Fibroblast of the aortic adventitia (primary cell): ENCODE measurements at places on chromosomes 2 and 18. TPM values are rescaled to one million over a fixed set of nuclear protein-coding genes. Genes with fewer than 3 reads are reported as not detected.
A peak's percentile ranks its signal among the peaks of the same experiment; 100 is the strongest.

DNA sequence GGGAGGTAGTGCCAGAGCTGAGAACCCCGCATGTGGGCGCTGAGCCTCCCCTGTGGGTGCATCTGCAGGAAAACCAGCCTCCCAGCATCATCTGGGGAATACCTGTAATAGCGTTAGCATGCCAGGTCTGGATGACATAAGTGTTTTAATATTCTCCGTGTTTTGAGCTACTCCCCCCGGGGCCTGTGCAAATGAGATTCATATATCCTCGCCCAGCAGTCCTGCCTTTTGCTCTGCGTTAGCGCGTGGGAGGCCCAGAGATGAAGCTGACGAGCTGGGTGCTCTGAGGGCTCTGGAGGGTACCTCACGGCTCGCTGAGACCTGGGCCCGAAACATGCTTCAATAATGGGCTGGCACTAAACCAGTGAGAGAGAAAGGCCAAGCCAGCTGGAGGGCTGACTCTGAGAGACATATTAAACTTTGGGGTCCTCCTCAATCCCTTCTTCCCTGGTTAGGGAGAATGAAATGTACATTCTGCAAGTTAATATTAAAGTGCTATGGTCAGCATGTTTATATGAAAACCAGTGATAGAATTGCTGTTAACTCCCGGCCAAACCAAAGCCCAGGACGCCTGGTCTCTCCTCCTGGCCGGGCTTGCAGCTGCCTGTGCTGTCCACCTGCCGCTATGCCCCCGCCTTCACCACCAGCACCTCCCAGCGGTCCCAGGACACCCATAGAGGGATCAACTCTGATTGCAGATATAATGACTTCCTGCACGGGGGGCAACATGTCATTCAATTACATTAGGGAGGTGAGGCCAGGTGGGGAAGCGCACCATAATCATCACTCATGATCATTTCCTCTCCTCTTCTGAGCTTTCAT lies 77.0 kb downstream of the EDAR start:
- DNase-seq, result no peak

- peak; percentile 80 for DNase-seq
These were observed 36.0 kb downstream of the PCBP1 start for GRCh38 chr2:70123051-70123828.

The LOXHD1 gene
- not detected in 2 replicates for total RNA-seq

The RAD51AP2 gene
- total RNA-seq, result 0.09 TPM in 1 of 2 replicates, not detected in the other
